Activated CD8-positive, alpha-beta memory T cell treated with anti-CD3 and anti-CD28 coated beads for 24 hours (primary cell): ENCODE measurements at places on chromosomes 5 and 9.

DNA sequence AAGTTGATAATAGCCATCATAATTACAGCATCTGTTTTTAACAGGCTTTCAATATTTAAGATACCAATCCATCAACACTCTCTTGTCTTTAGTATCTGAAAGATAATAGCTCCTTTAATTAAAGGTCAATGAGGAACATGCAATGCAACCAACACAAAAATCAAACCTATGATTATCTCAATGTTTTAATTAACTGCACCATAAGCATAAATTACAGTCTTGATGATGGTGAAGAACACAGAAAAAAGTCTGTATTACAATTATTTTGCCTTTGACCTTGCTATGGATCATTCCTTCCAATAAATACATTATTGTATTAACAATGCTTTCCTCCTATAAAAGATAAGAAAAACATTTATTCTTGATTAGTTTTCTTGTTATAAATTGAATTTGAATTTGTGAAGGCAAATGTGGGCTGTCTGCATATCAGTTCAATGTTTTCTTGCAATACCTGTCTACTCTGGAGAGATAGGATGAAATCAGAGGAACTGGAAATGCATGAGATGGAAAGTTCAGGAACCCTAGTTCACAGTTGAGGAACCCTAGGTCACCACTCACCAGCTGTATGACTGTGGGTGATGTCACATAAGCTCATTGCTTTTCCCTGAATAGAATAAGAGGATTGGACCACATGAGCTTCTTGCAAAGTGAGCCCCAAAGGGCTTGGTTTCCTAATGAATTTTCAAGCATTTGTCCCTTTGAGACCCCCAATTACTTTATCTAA lies 58.5 kb upstream of the ANXA1 start:
- no peak for DNase-seq

- no peak for DNase-seq
Measured at GRCh38 chr5:142828797-142829535, 58.8 kb downstream of the ARHGAP26 start.

DNA sequence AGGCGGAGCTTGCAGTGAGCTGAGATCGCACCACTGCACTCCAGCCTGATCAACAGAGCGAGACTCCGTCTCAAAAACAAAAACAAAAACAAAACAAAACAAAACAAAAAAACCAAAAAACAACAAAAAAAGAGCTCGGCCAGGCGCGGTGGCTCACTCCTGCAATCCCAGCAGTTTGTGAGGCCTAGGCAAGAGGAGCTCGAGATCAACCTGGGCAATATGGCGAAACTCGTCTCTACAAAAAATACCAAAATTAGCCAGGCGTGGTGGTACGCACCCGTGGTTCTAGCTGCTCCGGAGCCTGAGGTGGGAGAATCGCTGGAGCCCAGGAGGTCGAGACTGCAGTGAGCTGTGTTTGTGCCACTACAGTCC lies 20.2 kb downstream of the TRIM7 start:
- DNase-seq, result no peak

GRCh38 chr5:168244838-168245559 lies 46.4 kb upstream of the WWC1 start:
- DNase-seq, result no peak

- DNase-seq, result no peak
Measured at GRCh38 chr5:132501961-132502931, 11.7 kb upstream of the IRF1 start.

- DNase-seq, result no peak
Measured at GRCh38 chr9:6681957-6682501, 36.5 kb upstream of the GLDC start.

- DNase-seq, result no peak
Measured at GRCh38 chr9:36948051-36948450, 86.0 kb downstream of the PAX5 start.

GRCh38 chr5:31682025-31682424 lies 43.1 kb downstream of the PDZD2 start:
- DNase-seq, result no peak

GRCh38 chr5:103743421-103743820 lies 180.8 kb upstream of the NUDT12 start:
- no peak for DNase-seq

GRCh38 chr9:95230046-95230445 lies 87.5 kb downstream of the FANCC start:
- DNase-seq, result no peak

DNA sequence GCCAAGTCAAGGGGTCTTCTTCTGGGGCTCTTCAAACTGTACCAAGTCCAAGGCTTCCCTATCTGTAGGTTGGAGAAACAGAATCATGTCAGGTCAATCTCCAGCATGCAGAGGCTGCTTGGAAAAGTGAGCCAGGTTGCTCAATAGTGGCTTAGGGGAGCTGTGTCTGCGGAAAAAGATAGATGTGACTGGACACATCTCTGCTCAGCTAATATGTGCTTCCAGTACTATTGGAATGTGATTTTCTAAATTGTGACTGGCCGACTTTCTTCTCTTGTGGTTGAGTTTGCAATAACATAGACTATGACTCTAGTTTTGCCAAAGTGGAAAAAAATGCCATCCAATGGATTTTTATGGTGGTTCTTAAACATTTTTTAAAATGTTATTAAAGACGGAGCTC lies 136.7 kb downstream of the BOD1 start:
- DNase-seq, result no peak

DNA sequence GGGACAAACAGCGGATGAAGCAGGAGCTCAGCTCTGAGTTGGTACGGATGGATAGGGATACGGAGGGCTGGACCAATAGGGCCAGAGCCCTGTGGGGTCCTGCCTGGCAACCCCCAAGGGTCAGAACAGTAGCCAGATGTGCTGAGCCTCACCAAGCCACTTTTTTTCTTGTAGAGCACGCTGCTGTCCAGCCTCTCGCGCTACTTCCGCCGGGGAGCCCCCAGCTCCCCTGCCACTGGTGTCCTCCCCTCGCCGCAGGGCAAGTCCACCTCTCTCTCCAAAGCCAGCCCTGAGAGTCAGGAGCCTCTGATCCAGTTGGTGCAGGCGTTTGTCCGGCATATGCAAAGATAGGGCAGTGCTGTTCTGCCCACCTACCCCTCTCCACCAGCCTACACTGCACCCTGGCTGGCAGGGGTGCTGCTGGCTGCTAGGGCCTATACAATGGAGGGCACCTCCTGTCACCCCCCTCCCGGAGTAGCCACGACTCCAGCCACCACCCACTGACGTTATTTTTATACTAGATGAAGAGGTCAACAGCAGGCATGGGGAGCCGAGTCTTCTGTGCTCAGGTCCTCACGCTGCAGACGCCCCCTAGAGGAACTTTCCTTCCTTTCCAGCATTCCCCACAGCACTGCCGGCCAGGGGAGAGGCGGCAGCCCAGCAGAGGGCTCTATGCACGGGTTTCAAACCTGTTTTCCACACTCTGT lies 21.6 kb downstream of the SH3GLB2 start:
- DNase-seq, result no peak

- DNase-seq, result no peak
Measured at GRCh38 chr9:94005272-94005901, 50.2 kb upstream of the BARX1 start.

- DNase-seq, result no peak
Measured at GRCh38 chr5:99138911-99139310, 210.1 kb upstream of the CHD1 start.

DNA sequence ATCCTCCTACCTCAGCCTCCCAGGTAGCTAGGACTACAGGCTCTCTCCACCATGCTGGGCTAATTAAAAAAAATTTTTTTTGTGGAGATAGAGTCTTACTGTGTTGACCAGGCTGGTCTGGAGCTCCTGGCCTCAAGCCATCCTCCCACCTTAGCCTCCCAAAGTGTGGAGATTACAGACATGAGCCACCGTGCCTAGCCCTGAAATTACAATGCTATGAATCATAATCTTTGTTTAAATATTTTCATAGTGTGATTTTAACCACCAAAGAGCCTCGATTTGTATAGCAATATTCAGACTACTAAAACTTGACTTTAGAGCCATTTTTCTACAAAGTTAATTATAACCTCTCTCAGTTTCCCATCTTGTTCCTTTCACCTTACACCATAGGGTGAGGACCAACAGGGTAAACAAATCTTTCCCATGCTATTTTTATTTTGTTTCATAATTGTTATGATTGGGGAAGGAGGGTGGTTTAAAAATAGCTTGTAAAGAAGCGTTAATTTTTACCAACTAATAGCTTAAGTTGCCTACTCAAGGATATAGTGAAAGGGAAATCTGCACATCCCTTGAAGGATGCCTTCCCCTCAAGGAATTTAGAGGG lies 32.7 kb downstream of the UBE2D2 start:
- no peak for DNase-seq

GRCh38 chr5:170560938-170561337 lies 57.1 kb downstream of the KCNIP1 start:
- DNase-seq, result peak; percentile 35

GRCh38 chr9:116484492-116485061 lies 202.5 kb upstream of the TRIM32 start:
- no peak for DNase-seq

DNA sequence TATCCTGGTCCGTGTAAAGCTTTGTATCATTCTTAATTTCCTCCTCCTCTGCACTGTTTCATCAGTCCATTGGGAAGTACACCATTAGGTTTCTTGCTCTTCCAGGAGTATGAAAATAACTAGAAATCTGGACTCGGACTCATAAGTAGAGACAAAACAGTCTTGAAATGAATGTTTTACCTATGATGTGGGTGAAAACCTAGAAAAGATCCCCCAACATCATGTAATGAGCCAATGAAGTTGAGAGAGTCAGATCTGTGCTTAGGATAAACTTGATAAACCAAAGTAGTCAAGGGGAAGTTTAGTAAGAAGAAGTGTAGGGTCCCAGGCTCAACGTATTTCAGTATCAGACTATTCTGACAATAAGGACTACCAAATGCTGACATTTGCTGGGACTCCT lies 25.2 kb downstream of the ZNF366 start:
- DNase-seq, result no peak

GRCh38 chr9:109821711-109822110 lies 41.7 kb downstream of the PALM2AKAP2 start:
- no peak for DNase-seq

GRCh38 chr9:111621895-111622480 lies 9.1 kb upstream of the DNAJC25 start:
- no peak for DNase-seq

DNA sequence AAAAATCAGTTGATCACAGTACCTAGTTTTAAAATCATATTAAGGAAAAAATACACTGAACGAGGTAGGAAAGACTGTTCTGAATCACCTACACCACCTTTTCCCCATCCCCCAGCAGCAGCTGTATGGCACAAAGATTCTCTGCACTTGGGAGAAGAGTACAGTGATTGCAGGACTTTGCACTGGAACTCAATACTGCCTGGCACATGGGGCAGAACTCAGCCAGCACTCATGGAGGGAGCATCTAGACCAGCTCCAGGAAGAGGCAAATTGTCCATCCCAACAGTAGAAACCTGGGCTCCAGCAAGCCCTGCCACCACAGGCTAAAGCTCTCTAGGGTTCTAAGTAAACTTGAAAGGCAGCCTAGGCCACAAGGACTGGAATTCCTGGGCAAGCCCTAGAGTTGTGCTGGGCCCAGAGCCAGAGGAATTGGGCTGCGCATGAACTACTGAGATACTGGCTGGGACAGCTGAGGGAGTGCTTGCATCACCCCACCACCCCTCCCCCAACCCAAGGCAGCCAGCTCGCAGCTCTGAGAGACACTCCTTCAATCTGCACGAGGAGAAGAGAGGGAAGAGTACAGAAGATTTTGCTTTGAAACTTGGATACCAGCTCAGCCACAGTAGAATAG lies 654.4 kb upstream of the CDH6 start:
- no peak for DNase-seq

GRCh38 chr5:154949781-154950180 lies 8.9 kb downstream of the MRPL22 start:
- DNase-seq, result no peak

DNA sequence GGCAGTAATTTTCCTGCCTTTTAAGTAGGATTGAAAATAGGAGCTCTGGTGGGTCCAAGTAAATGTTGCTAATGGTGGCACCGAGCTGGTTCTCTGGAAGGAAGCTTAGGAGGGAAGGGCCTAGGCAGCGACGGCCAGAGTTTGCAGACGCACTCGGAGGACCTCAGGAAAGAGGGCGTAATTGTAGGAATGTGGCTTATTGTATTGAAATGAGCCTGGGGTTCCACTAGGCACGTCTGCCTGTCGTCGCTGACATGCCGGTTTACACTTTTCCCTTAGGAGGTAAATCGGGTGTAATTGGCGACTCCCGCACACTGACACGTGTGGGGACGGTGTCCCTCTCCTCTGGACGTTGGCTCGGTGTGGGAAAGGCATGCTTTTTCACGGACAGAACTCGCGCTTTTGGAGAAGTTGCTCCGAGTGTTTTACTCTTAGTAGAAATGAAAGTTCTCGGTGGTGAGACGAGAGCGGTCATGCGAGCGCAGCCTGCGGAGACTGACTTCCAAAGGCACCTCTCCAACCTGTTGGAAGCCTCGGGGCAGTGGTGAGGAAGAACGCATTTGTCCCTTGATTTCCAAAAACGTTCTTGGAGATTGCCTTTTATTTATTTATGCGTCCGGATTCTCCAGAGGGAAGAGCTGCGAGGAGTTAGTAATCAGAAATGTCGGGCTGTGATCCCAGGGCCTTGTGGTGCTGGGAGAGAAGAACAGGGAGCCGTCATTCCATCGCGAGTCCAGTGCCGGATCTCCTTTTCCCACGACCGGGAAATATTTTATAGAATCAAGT lies 1.3 kb downstream of the NR4A3 start:
- DNase-seq, result peak; percentile 66

DNA sequence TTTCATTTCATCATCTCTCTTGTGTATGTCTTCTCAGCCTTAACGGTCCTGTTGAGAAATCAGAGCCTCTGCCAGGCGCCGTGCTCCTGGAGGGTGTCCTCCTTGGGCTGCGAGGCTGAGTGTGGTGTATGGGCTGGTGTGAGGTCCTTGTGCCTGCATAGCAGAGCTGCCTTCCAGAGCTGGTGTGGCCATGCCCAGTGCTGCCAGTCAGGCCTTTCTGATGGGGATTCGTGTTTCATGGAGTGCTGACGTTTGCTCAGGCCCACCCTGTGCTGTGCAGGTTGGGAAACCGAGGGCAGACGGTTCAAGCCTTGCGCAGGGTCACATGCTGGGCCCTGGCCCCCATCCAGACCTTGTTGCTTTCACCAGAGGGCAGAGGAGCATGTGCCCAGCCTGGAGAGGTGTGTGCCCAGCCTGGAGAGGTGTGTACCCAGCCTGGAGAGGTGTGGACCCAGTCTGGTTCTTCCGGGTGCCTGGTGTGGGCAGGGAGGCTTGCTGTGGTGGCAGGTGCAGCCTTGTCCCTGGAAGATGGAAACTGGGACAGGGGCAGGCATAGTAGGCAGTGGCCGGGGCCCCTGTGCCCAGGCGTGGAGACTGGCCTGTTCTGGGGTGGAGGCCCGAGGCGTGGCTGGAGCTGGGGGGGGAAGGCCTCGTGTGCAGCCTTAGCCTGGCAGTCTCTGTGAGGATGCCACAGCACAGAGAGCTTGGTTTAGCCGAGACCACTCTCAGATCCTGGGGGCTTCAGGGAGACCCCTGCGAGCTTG lies 84.0 kb downstream of the RXRA start:
- DNase-seq, result no peak
